ENCODE measurements at places on chromosomes 13 and 19. TPM values are rescaled to one million over a fixed set of nuclear protein-coding genes. Genes with fewer than 3 reads are reported as not detected.

NALCN gene
- 4.6 TPM for total RNA-seq

ICAM4 gene
- total RNA-seq = 0.09 TPM

ZNF682 gene
- total RNA-seq = not detected

KASH5 gene
- not detected for total RNA-seq

Measured in A549 treated with DMSO at 1 μM for 4 hours (cell line).